ENCODE measurements at places on chromosomes 3 and 15.
A peak's percentile ranks its signal among the peaks of the same experiment; 100 is the strongest.

- no peak for DNase-seq
Measured at GRCh38 chr15:55846116-55846707, 103.3 kb upstream of the PRTG start.

DNA sequence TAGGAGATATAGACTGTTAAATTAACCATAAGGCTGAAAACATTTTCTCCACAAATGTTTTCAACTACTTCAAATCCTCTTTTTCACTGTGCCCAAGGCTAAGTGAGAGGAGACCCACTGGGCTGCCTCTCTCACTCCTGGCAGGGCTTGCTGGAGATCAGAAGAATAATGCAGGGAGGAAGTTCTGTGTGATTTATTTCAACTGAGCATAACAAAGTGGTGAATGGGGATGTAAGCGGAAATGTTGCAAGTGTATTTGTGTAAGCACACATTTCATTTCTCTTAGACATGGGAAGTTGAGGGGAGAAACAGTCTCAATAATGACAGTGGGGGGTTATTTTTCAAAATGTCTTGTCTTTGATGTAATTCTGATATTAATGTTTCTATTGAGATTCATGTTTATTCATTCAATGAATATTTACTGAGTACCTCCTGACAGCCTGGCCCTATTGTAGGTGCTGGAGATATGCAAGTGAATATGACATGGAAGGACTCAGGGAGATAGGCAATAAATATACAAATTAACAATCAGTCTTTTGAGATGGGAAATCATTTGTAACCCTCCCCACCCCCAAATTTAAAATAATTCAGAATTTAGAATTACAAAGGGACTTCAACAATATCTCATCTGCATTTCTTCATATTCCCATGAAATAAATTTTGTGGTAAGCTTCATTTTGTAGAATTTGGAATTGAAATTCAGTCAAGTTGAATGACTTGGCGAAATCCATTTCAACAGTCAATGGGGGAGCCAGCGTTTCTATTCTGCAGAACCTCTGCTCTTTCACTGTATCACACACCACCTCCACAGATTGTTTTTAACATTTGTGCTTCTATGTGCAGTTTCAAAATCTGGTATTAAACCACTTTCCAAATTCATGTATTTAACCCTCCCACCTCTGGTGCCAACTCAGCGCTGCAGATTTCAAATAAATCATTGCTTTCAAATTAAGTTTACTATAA, 247.2 kb downstream of the SLC9A9 start:
- no peak for DNase-seq

DNA sequence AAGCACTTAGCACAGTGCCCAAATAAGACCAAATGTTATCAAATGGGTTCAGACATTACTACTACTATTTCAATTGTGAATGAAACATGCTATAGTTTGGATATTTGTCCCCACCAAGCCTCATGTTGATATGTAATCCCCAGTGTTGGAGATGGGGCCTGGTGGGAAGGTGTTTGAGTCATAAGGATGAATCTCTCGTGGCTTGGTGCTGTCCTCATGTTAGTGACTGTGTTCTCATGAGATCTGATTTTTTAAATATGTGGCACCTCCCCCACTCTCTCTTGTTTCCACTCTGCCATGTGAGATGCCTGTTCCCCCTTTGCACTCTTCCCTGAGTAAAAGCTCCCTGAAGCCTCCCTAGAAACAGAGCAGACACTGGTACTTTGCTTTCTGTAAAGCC, 148.7 kb upstream of the TGFBR2 start:
- no peak for DNase-seq

GRCh38 chr3:183266454-183266853, 13.4 kb downstream of the B3GNT5 start:
- DNase-seq: no peak

GRCh38 chr15:63372018-63372705, 9.5 kb downstream of the CA12 start:
- DNase-seq: peak; percentile 25

- no peak for DNase-seq
Measured at GRCh38 chr3:141680620-141681389, 57.3 kb upstream of the RNF7 start.

DNA sequence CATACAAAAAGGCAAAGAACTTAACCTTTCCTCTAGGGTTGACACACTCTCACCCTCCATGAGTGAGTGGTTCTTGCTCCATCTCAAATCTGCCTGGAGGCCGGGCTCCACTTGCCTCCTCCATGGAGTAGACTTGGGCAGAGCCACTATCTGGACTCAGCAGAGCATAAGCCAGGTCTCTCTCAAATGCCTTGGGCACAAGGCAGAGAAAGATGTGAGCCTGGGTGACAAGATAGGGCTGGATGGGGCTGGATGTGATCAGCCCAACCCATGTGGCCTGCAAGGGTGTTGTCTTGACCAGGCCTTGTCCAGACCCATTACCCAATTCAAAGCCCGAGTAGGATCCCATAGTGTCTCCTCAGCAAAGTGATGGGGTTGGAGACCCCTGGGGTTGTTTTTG, 4.2 kb upstream of the RPL29 start:
- DNase-seq: no peak

GRCh38 chr3:158100681-158101080, 5.5 kb downstream of the SHOX2 start:
- no peak for DNase-seq

DNA sequence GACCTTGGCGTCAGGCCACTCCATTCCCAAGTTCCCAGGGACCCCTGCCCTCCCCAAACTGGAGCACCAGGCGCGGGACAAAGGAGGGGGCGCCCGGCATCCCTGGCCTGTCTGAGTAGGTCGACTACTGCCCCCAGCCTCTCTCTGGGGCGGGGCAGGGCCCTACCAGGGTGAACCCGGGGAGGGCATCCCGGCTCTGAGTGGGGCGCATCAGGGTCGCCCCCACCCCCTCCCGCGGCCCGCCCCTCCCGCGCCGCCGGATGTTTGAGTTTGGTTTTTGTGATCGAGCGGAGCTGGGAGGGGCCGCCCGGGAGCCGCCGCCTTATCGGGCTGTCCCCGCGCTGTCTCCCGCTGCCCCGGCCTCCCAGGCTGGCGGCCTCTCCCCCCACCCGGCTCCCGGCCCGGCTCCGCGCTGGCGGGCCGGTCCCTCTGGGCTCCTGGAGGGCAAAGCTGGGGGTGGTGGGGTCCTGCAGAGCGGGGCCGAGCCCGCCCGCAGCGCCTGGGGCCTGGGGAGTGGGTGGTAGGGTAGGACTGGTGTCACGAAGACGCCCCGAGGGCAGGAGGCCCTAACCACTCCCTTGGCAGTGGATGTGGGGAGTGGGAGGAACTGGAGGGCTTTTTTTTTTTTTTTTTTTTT, 47.2 kb upstream of the SMAD6 start:
- DNase-seq: no peak

GRCh38 chr15:23422099-23422945, 24.7 kb downstream of the GOLGA6L2 start:
- no peak for DNase-seq

DNA sequence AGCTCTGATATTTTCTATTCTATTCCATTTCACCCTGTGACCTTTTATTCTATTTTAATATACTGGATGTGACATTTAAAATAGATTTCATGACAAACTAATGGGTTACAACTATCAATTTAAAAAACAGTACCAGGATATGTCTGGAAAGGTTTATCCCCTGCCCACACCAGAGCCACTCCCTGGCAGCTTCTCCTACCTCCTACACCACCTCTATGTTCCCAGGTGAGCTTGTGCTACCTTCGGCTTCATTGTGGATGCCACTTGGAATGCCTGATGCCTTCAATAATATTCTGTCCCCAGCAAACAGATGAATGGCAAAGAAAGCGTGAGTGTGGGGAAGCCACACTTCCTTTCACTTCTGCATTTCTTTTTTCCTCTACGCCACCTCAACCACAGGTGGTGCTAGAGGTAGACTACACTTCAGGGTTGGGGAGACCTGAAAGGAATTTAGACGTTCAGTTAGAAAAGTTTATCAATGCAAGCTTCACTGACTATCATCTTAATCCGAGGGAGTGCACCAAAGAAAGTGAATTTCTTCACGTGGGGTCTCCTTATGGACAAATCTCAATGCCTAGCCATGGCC, 213.0 kb downstream of the SSR3 start:
- DNase-seq: no peak

DNA sequence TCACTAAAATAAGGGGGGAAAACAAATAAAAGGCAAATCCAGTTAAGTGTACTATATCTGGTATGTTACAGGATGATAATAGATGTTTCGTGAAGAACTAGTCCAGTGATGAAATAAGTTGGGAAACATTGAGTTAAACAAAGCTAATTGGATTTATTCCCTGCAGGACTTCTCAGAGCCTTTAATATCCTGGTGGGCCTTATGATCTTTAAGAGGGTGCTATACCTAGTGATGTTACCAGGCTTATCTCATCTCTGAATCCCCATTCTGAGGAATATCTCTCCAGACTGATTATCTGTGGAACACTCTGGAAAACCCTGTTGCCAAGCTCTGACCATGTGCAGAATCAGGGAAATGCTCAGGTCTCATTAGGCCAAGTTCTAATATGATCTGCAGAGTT, 54.8 kb upstream of the POMGNT2 start:
- no peak for DNase-seq

DNA sequence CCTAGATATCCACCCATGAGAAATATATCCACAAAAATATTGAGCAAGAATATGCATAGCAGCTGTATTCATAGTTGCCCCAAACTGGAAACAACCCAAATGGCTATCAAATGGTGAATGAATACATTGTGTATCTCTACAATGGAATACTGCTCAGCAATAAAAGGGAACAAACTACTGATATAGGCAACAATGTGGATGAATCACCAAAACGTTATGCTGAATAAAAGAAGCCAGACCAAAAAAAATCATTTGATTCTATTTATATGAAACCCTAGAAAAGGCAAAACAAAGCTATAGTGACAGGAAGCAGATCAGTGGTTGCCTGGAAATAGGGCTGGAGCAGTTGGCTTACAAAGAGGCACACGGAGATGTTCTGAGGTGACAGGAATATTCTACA, 15.5 kb upstream of the CMTM7 start:
- no peak for DNase-seq

- DNase-seq: no peak
Measured at GRCh38 chr3:9194509-9195184, 54.8 kb downstream of the SRGAP3 start.

DNA sequence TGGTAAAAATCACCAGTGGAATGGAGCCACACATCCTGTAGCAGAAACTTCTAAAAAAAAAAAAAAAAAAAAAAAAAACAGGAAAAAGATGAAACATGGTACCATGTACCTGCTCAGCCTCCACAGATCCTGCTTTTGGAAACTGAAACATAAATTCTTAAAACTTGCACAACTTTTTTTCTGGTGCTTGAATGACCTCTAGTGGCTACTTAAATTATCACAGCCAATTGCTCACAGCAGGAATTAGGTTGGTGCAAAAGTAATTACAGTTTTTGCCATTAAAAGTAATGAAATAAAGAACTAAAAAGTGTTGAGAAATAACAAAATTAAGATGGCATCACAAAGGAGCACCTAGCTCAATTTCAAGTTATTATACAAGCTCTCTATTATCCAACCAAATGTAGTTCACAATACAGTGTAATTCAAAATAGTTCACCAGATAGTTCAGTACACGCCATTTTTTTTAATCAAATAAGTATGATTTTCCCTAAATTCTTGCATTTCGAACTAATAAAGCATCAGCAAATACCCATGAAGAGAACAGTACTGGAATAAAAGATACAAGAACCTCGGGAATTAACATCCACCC, 80.6 kb downstream of the ULK4 start:
- DNase-seq: no peak

DNA sequence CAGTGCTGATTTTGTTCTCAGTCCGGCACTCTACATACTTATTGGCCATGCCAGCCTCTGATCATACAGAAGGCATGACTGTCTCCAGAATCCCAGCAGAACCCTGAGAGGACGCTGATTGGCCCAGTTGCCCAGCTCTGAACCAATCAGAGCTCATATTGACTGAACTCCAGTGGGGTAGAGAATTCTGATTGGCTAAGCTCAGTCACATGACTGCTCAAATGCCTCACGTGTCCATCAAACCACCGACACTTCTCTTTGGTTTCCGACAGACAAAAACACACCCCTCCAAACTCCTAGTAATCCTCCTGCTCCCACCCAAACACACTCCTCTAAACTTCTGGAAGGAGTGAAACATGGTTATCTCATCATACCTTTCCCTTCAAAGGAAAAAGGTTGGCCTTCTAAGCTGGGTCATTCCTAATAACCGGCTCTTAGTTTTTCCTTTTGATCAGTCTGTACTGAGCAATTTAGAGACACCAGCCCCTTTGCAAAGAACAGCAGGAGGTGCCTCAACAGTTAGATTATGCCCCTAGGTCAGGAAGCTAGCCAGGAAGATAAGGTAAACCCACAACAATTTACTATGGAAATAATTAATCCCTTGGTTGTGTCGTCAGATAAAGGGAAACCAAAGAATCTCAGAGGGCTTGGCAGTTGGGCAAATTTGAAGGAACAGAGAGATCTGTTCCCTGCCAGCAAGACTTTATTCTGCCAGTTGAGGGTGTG, 187.8 kb downstream of the TLE3 start:
- DNase-seq: no peak

DNA sequence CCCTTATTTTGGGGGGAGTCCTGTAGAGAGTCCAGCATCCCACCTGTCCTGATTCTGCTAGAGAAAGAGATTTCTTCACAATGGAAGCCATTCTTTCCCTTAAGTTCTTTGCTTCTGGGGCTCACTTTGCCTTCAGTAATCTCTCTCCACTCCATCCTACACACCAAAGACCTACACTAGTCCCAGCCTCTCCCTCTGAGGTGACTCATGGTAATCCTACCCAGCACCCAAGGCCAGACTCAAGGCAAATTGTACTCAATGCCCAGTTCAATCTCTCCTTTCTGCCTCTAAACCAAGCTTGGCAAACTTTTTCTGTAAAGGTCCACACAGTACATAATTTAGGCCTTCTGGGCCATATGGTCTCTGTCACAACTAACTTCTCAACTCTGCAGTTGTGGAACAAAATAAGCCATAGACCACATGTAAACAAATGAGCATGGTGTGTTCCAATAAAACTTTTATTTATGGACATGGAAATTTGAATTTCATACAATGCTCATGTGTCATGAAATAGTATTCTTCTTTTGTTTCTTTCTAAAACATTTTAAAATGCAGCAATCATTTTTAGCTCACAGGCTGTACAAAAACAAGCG, 72.5 kb downstream of the MRPL46 start:
- DNase-seq: no peak
